ENCODE measurements at places on chromosomes 3 and 15. TPM values are rescaled to one million over a fixed set of nuclear protein-coding genes. Genes with fewer than 3 reads are reported as not detected.

Gene TMEM207
- not detected for total RNA-seq

Gene MFN1
- total RNA-seq, result 65.3 TPM

Gene TMIE
- 0.39 TPM for total RNA-seq

Gene AMOTL2
- total RNA-seq, result not detected

- H3K4me1 ChIP-seq, result peaks cover 3% of the 10 kb centered on the region
- no peak for DNase-seq
- no peaks in the 10 kb centered on the region for H3K27me3 ChIP-seq
- H3K36me3 ChIP-seq, result no peaks in the 10 kb centered on the region
These were observed 81.6 kb upstream of the HERC1 start for GRCh38 chr15:63915209-63915872.

Gene AGTR1
- not detected for total RNA-seq

DNA sequence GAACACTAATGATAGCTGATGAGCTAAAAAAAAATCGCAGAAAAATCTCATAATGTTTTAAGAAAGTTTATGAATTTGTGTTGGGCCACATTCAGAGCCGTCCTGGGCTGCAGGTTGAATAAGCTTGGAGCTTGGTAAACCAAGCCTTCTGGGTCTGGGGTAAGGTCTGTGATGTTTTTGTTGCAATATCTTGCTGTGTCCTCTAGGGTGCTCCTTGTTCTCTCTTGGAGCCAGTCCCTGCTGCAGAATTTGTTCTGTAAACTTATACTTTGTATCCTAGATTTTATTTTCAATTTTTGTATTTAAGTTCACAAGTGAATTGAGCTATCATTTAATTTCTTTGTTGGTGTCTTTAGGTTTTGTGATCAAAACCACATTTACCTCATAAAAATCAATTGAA, 143.7 kb downstream of the NR1D2 start:
- peaks cover 3% of the 10 kb centered on the region for H3K27me3 ChIP-seq
- no peak overlapping the region for H3K27ac ChIP-seq
- DNase-seq, result no peak
- no peaks in the 10 kb centered on the region for H3K36me3 ChIP-seq

GRCh38 chr3:43771610-43772009, 80.9 kb downstream of the ABHD5 start:
- no peak overlapping the region for H3K27ac ChIP-seq
- DNase-seq, result no peak
- H3K4me1 ChIP-seq, result peaks cover 4% of the 10 kb centered on the region
- no peak overlapping the region for H3K4me3 ChIP-seq
- no peaks in the 10 kb centered on the region for H3K36me3 ChIP-seq

Gene CKMT1B
- total RNA-seq, result not detected

- no peak for DNase-seq
- no peak overlapping the region for H3K4me3 ChIP-seq
- H3K27me3 ChIP-seq, result no peaks in the 10 kb centered on the region
- H3K4me1 ChIP-seq, result no peaks in the 10 kb centered on the region
- H3K27ac ChIP-seq, result no peak overlapping the region
These were observed 122.3 kb upstream of the AADACL2 start for GRCh38 chr3:151611419-151611818.

Gene SEMA3G
- total RNA-seq, result not detected

- H3K36me3 ChIP-seq, result no peaks in the 10 kb centered on the region
- DNase-seq, result no peak
- H3K4me1 ChIP-seq, result no peaks in the 10 kb centered on the region
- no peak overlapping the region for H3K27ac ChIP-seq
- H3K4me3 ChIP-seq, result no peak overlapping the region
These were observed 67.7 kb upstream of the OXTR start for GRCh38 chr3:8837162-8837561.

Gene C2CD4A
- total RNA-seq, result not detected

DNA sequence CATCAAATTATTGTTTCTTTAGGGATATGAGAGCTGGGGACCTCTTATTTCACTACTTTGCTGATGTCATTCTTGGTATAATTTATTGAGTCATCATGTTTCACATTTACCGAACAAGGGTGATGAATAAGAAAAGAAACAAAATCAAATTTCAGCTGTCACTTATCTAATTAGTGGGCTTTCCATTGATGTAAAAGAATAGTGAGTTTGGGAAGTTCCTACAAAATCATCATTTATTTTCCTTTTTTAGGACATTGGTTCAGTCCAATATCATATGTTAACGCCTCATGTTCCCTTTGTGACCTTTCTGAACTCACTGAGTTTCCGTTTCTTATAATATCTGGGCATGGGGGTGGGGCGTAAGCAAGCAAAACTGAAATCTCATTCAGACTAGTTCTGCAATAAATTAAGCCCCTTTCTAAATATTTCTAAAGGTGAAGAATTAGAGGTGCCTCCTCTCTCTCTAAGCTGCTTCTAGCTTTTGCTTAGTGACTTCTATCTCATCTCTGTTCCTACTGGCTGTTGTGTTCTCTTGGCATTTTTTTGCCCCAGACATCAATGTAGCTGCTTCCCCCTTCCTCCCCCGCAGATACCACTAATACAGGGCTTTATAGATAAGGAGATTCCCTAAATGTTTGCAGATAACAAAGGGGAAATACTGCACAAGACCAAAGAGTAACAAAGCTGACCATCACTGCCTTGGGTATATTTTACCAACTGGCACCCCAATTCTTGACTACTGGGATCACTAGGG, 238.0 kb upstream of the CTNNB1 start:
- H3K27me3 ChIP-seq, result no peaks in the 10 kb centered on the region
- H3K4me1 ChIP-seq, result peaks cover 12% of the 10 kb centered on the region
- no peak for DNase-seq
- H3K4me3 ChIP-seq, result no peak overlapping the region

Gene COPS2
- 53.1 TPM for total RNA-seq

DNA sequence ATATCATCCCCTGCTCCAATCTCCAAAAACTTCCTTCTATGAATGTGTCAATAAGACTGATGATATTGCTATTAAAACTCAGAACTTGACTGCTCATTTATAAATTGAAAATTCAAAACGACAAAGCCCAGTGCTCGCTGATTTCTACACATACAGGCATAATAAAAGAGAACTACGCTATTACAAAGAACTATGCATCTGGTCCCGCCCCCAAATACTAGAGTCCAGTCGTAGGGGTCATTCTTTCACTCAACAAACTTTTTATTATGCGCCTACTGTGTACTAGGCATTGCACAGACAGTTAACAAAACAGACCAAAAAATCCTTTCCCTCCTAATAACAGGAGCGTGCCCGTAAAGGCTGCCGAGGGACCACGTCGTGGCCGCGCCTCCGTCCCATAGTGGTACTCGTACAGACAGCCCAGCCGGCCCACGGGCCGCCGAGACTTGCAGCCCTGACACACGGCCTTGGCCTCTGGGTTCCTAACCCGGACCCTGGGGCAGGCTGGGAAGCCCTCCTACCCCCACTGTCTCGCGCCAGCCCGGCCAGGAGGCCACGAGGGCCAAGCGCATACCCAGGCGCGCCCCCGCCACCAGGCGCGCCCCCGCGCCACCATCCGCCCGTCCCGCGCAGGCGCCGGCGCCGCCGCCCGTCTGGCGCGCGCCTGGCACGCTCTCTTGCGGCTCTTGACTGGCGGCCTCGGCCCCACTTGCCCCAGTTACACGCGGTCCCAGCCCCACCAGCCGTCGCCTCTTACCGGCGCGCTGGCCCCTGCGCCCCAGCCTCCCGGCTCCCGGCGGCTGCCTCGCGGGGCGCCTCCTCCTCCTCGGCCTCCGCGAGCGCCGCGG, 757 bp downstream of the AVEN start:
- no peaks in the 10 kb centered on the region for H3K36me3 ChIP-seq
- H3K27ac ChIP-seq, result peak overlapping the region; percentile 89
- H3K27me3 ChIP-seq, result no peaks in the 10 kb centered on the region
- DNase-seq, result peak; percentile 71

DNA sequence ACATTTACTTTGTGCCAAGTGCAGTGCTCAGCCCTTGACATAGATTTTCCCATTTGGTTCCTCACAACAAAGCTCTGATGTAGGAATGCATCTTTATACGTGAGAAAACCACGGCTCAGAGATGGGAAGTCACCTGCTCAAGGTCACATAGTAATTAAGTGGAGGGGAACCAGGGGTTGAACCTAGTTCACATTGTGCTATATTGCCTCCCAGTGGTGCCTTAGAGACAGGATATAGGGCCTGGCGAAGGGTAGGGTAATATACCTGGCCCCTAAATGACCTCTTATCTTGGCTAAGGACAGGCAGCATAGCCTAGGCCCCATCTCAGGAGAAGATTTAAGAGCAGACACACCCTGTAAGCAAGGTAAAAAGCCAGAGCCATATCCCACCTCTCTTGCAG, 71.5 kb downstream of the FOXP1 start:
- H3K4me3 ChIP-seq, result peak overlapping the region; percentile 5
- H3K36me3 ChIP-seq, result peaks cover 4% of the 10 kb centered on the region
- peaks cover 22% of the 10 kb centered on the region for H3K4me1 ChIP-seq

Gene RHOV
- 0.27 TPM for total RNA-seq

DNA sequence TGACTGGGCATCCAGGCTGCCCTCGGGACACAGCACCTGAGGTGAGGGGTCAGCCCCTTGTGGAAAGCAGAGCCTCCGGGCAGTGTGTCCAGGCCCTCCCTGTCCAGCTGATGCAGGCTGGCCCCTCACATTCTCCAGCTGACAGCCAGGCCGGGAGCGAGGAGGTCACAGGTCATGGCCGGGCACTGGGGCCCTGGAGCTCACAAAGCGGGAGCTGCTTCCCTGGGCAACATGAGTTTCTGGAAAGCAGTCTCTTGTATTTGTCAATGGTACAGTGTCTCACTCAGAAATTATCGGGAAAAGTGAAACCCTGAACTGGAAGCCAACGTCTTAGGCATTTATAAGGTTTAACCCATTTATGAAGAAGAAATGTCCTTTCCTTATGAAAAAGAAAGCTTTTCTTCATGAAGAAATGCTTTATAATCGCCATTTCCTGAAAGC, 118.5 kb downstream of the OPA1 start:
- H3K4me3 ChIP-seq, result no peak overlapping the region
- H3K27ac ChIP-seq, result no peak overlapping the region
- H3K4me1 ChIP-seq, result peaks cover 13% of the 10 kb centered on the region
- no peaks in the 10 kb centered on the region for H3K27me3 ChIP-seq

Measured in activated B cell treated with CpG ODN at 0.5 μM for 24 hours (primary cell).